ENCODE measurements at places on chromosomes 7 and 10.

DNA sequence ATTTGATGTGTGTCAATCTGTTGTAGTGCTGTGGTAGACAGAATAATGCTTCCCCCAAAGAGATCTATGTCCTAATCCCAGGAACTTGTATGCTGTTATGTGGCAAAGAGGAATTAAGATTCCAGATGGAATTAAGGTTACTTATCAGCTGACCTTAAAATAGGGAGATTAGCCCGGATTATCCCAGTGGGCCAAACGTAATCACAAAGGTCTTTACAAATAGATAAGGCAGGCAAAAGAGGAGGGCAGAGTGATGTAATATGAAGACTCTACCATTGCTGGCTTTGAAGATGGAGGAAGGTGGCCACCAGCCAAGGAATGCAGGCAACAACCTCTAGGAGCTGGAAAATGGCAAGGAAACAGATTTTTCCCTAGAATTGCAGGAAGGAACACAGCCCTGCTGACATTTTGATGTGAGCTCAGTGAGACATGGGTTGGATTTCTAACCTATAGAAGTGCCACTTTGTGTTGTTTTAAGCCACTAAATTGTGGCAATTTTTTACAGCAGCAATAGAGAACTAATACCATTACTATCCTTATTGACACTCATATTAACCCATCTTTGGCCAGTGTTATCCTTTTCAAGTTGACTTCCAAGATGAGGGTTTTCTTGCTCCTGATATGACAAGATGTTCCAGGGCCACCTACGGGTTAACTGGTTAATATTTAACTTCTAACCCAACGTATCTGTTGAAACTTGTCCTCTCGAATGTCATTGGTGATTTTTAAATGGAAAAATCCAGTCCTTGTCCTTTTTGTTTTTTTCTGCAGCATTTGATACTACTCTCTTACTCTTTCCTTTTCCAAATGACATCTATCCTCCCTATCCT, 29.3 kb downstream of the CYCS start:
- H3K27ac ChIP-seq, result no peak overlapping the region
- H3K36me3 ChIP-seq, result no peaks in the 10 kb centered on the region
- H3K4me3 ChIP-seq, result no peak overlapping the region
- no peaks in the 10 kb centered on the region for H3K27me3 ChIP-seq
- DNase-seq, result no peak

DNA sequence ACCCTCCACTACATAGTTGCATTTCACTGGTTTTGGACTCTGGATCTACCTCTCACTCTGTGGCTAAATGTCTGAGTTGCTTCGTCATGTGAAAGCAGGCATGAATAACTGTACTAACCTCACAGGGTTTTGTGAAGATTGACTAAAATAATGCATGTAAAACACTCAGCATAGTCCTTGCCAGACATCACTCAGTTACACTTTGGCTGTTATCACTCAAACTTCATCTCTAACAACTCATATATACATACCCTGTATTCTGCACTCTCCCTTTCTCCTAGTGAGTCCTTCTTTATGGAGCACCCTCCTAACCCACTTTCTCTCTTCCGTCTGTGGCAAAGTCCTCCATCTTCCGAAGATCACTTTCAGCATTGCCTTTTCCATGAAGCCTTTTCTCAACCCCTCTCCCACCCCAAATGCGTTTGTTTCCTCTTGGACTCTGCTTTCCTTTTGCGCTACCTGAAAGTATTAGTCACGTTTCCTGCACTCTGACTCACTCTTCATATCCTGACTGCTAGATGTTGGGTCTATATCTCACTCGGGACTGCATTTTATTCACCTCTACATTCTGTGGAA, 72.6 kb downstream of the OSBPL3 start:
- no peak for DNase-seq
- H3K27ac ChIP-seq, result no peak overlapping the region
- H3K4me1 ChIP-seq, result peaks cover 4% of the 10 kb centered on the region
- no peaks in the 10 kb centered on the region for H3K27me3 ChIP-seq

DNA sequence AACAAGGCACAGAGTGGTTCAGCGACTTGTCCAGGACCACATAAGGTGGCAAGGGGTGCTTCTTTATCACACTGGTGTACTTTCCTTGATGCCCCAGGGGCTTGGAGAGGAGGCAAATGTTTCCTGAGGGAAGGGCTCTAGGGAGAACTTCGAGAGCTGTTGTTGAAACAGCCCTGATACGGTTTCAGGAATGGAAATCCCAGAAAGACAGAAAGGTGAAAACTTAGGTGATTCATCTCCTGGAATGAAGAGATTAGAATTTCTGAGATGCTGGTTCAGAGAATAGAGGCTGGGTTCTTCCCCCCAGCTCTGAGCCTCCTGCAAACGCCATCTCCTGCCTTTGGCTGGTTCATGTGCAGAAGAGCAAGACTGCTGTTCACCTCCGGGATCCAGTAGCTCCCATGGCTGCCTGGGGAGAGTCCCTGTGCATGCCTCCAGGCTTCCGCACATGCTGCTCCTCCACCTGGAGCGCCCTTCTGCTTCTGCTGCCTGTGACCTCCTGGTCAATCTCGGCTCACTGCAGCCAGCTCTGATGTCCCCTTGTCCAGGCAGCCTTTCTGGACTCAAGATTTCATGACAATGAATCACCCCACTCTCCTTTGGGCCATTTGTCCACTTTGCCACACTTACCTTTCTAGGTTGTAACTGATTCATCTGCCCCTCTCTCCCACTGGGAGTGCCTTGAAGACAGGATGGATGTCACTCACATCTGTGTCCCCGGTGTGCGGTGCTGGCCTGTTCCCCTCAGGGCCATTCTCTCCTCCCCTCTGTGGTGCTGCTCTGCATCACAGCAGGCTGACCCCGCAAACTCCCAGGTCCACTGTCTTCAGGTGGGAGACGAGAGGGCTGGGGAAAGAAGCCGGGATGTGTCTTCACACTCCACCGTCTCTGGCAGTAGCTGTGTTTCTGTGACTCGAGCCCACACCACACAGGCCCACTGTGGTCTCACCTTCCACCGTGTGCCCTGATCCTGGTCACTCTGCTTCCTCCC, 3.6 kb upstream of the CDH23 start:
- no peak overlapping the region for H3K4me3 ChIP-seq
- H3K27me3 ChIP-seq, result peaks cover 43% of the 10 kb centered on the region

- DNase-seq, result no peak
- peaks cover 14% of the 10 kb centered on the region for H3K36me3 ChIP-seq
- no peak overlapping the region for H3K4me3 ChIP-seq
- H3K27ac ChIP-seq, result no peak overlapping the region
These were observed 4.6 kb downstream of the BHLHA15 start for GRCh38 chr7:98215561-98216495.
